ENCODE measurements at places on chromosomes 5 and 9.
A peak's percentile ranks its signal among the peaks of the same experiment; 100 is the strongest.

- DNase-seq = no peak
Measured at GRCh38 chr5:15442193-15442570, 57.8 kb upstream of the FBXL7 start.

- no peak for DNase-seq
Measured at GRCh38 chr5:172858990-172859811, 25.1 kb downstream of the ERGIC1 start.

GRCh38 chr5:107456281-107456715 lies 214.4 kb downstream of the EFNA5 start:
- no peak for DNase-seq

DNA sequence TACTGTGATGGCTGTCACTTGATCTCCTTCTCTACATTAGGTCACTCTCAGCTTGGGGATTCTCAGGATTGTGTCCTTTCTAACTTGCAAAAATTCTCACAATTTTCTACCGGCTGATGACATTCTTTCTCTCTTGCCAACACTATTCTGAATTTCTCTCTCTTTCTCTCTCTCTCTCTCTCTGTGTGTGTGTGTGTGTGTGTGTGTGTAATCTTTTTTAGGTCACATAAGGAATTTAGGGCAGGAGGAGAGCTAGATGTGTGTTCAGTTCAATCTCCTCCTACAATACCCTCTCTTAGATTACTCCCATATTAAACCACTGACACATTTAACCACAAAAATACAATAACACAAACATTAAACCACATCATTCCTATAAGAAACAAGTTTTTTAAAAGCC lies 242.3 kb upstream of the NREP start:
- no peak for DNase-seq

DNA sequence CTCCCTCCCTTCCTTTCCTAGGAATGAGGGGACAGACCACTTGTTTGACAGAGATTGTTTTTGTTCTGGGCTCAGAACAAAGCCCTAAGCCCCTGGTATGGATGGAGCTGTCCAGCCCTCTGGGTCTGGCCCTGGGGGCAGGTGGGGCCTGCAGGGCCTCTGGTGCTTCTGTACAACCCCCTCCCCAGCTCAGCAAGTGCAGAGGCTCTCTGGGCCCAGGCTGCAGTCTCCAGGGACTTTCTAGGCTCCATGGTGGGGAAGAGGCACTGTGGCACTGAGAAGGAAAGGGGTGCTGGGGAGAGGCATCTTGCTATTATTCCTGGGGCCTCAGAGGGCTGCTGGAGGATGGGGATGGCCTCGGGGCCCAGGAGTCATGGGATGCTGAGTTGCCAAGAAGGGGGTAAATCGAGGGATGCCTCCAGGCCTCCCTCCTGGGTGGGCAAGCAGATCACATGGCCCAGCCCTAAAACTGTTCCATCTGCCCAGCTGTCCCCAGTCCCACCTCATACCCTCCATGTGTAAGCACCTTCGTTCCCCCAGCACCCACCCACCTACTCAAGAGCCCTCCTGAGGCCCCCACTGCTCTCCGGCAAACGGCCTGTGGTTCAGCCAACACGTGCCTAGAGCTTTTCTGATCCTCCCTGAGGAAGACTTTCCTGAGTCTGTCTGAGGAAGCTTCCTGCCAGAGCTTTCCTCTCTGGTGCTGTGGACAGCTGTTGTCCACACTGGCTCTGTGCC lies 225.7 kb downstream of the CACNA1B start:
- DNase-seq = no peak

- peak; percentile 9 for DNase-seq
Measured at GRCh38 chr5:123549256-123549904, 37.4 kb downstream of the CSNK1G3 start.

Data from stimulated activated CD4-positive, alpha-beta T cell treated with anti-CD3 and anti-CD28 coated beads, Interleukin-15, amount 100 ng/mL, for 1 hour (primary cell).